AG09309 (cell line): ENCODE measurements at places on chromosomes 4 and X.

GRCh38 chr4:175531405-175532091 lies 280.5 kb downstream of the GPM6A start:
- peak; percentile 51 for DNase-seq

DNA sequence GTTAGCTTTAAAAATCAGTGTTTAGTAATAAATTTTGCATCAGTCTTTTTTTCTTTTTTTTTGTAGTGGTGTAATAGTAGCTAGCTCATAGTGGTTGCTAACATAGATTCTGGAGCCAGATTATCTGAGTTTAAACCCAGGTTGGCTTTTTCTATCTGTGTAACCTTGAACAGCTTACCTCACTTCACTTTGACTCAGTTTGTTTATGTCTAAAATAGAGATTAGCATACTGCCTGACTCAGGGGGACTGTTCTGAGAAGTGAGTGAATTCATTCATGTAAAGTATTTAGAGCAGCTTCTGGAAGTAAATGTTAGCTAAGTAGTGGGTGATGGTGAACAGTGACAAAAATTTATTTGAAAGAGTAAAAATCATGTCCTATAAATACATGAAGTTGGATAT lies 32.9 kb downstream of the CPEB2 start:
- no peak for DNase-seq

GRCh38 chr4:122480655-122481487 lies 24.3 kb upstream of the IL2 start:
- DNase-seq = no peak

DNA sequence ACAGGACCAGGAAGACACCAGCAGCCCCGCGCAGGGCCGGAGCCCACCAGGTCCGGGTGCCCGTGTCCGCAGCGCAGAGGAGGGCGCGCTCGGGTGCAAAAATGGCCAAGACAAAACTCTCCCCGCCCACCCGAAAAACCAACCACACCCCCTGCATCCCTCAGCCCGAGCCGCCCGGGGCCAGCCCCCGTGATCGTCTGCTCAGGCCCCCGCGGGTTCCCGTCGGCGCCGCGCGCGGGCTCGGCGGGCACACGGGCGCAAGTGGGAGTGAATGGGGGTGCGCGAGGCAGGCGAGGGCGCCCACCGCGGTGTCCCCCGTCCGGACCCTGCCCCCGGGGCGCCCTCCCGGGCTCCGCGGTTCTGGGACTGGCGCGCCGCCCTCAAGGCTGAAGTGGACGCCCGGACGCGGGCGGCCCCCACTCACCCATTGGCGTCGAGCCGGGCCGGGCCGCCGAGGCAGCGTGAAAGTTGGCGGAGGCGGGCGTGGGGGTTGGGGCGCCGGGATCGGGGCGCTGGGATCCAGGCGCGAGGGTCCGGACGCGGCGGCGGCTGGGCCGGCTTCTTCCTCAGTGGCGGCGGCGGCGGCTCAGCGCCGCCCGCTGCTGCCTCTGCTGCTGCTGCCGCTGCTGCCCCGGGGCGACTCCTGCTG lies 393 bp downstream of the SH3KBP1 start:
- no peak for DNase-seq

GRCh38 chr4:118400356-118400755 lies 47.6 kb upstream of the PRSS12 start:
- no peak for DNase-seq

DNA sequence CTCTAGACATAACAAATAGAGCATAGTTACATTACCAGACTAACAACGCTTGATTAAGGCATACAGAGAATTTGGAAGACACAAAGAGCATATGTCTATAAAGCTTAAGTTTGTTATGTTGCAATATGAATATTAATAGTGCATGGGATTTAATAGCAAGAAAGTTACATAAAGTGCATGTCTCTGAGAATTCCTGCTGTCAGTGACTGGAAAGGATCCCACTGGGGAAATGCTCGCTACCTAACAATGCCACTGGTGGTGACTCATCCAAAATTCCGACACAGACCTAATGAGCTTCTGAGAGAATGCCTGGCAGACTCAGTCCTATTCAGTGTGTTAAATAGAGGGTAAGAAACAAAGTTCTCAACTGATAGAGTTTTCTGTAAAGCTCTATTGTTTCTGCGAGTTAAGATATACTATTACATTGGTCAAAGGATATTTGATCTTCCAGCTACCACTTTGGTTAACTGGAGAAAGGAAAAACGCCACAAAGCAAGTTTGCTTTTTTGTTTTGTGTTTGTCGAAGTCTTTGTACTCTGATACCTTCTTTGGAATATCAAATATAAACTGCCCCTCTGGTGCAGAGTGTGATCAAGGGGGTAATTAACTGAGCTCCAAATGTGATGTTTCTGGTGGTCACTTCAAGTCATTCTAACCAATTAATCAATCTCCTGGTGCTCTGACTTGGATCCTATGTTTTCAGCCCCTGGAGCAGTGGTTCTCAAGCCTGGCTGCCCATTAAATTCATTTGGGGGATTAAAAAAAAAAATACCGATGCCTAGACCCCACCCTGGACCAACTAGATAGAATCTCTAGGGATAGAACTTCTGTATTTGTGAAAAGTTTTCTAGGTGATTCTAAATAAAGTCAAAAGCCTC lies 107.9 kb downstream of the PALLD start:
- peak; percentile 76 for DNase-seq

- peak; percentile 7 for DNase-seq
These were observed 53.7 kb upstream of the RBPJ start for GRCh38 chr4:26267087-26267486.

GRCh38 chr4:78809928-78810835 lies 34.0 kb downstream of the BMP2K start:
- DNase-seq = no peak

DNA sequence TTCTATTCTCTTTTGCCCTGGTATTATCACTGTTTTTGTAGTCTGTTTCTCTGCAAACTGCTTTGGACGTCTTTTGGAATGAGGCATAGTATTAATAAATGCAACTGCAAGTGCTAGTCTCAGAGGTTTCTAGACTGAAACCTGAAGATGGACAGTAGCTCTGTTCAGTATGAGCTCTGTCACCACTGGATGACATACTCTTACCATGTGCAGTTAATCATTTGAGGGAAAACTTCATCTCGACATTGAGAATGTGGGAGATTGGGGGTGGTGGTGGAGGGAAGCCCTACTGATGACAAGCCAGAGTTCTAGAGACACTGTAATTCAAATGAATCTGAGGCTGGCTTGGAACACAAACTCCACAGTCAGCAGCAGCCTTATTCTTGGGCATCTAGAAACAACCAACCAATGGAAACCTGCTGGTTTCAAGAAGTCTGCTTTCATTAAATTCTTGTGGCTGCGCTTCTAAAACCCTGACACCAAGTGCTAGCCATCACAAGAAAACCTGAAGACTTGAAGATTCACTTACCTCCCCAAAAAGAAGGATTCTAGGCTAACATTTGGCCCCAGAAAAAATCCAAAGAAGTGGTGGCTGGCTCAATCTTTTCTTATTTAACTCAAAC lies 161.7 kb downstream of the RASL11B start:
- DNase-seq = no peak

GRCh38 chrX:107678957-107679740 lies 50.8 kb downstream of the PRPS1 start:
- no peak for DNase-seq

GRCh38 chr4:122542411-122543236 lies 78.2 kb downstream of the IL21 start:
- peak; percentile 29 for DNase-seq

- DNase-seq = no peak
These were observed 61.1 kb upstream of the DCTD start for GRCh38 chr4:182978152-182978827.

GRCh38 chr4:70334681-70335080 lies at the start of gene CABS1:
Gene CABS1, plus strand, starts transcription at chr4:70334981. Its CDS starts 59 bp downstream, at chr4:70335040.
- DNase-seq = no peak

- DNase-seq = no peak
These were observed 199.4 kb downstream of the CHIC2 start for GRCh38 chr4:53865054-53865453.

DNA sequence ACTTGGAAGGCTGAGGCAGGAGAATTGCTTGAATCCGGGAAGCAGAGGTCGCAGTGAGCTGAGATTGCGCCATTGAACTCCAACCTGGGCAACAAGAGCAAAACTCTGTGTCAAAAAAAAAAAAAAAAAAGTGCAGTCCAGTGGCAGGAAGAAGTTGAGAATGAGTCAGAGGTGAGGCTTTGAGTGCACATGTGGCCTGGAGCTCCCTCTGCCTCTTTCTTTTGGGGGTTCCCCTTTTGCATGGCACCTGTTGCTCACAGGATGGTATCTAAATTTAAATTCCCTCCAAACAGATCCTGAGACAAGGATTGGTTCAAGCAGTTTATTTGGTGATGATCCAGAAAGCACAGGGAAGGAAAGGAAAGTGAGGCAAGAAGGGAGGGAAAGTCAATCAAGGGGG lies 151.4 kb upstream of the STX18 start:
- DNase-seq = no peak

DNA sequence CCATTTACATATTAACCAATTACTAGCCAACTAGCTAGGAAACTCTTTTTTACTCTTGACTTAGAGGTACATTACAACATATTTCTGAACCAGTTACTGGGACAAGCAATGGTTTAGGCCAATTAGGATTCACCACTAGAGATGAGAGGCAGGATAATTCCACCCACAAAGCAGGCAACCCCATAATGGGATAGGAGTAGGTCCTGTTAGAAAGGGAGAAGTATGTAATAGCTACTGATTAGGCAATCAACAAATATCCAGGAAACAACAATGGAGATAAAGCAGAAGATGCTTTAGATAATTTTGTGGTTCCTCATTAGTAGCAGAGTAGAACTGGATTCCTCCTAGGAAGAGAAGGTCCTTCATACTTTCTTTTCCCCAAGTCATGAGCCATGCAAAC lies 173.8 kb upstream of the GLRA2 start:
- peak; percentile 18 for DNase-seq

- no peak for DNase-seq
These were observed 4.6 kb upstream of the CLDN24 start for GRCh38 chr4:183326853-183327252.
